ENCODE measurements at places on chromosomes 5 and 9.

GRCh38 chr9:78982849-78983248 lies 588.9 kb upstream of the TLE4 start:
- no peak for DNase-seq

DNA sequence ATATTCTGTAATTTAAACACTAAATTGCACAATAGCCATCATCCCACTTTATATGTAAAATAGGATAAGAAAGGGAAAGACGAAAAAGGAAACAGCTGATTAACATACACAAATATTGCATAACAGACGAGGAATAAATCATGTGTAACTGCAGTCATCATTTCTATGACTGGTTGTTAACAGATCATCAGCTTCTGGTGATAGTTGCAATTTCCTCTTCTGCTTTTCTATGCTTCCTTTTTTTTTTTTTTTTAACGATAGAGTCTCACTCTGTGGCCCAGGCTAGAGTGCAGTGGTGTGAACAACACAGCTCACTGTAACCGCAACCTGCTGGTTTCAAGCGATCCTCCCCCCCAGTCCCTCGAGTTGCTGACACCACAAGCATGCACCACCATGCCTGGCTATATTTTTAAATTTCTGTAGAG lies 22.5 kb upstream of the JAKMIP2 start:
- peak; percentile 98 for DNase-seq

- DNase-seq, result no peak
These were observed 90.8 kb downstream of the ARHGAP26 start for GRCh38 chr5:142861011-142861410.

- no peak for DNase-seq
These were observed 490.7 kb upstream of the NUDT12 start for GRCh38 chr5:104053353-104053649.

GRCh38 chr9:82404881-82405280 lies 416.3 kb downstream of the SPATA31D1 start:
- DNase-seq, result no peak

- peak; percentile 13 for DNase-seq
These were observed 7.6 kb downstream of the OLFML2A start for GRCh38 chr9:124784509-124784908.

- DNase-seq, result no peak
These were observed 942.4 kb downstream of the CDH12 start for GRCh38 chr5:21910731-21911130.

DNA sequence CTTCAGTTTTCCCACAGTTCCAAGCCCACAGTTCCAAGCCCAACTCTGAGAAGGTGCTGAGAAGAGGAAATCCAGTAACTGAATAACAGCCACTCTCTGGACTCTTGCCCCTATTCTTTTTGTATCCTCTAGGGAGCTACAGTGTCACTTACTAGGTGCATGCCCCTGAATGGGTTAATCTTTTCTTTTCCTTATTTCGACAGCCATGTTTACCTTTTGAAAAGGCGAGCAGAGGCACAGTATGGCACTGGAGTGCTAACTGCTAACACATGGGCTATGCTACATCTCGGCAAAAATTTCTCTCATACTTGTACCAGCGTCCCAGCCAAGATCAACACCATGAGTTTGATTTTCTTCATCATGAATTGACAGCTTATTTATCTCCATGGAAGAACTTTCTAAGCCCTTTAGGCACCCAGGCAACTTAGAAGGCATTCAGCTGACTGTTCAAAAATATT lies 222.6 kb downstream of the EBF1 start:
- no peak for DNase-seq

DNA sequence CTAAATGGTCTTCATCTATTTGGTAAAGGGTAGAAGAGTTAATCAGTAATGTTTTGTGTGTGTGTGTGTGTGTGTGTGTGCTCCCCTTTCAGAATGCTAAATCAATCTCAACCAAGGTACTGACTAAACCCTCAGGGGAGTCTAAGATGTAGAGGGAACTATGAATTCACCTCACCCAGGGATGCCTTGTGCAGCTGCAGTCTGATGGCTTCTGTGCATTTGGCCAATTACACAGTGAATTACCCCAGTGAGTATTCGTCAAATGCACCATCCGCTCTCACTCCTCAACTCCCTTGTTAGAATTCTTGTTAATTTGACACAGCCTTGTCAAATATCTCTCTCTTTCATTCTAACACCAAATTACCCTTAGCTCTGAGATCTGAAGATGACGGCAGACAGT lies 234.6 kb downstream of the GABRB2 start:
- DNase-seq, result no peak

DNA sequence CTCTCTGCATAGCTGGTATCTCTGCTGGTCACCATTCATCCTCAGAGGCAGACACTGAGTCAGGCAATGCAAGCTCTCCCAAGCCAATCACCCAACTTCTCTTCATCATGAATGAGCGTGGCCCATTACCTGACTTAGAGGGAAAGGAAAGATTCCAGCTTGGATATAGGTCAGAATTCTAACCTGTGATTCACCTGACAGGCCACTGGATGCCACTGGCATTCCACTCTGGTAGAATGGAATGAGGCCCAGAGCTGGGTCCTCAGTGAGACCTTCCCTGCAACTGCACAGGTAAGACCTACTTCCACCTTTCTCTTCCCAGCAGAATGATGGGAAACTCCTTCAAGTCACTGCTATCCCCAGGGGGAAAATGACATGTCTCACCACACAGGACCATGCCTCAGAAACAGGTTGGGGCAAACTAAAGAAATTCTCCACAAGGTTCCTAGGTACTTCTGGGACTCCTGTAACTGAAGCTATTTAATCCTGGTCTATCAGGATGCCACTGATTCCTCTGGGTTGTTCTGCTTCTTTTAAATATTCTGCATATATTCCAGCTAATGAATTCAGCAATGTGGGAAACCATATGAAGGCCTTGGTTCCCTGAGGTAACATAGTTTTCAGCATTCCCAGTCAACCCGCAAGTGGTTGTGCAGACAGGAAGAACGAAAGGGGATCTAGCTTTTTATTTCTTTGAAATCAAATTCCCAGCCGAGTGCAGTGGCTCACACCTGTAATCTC lies 62.0 kb downstream of the SUSD1 start:
- DNase-seq, result no peak

Data from inflammatory macrophage treated with lipopolysaccharide for 4 hours (primary cell).